ENCODE measurements at places on chromosomes 4 and X. TPM values are rescaled to one million over a fixed set of nuclear protein-coding genes. Genes with fewer than 3 reads are reported as not detected.

DNA sequence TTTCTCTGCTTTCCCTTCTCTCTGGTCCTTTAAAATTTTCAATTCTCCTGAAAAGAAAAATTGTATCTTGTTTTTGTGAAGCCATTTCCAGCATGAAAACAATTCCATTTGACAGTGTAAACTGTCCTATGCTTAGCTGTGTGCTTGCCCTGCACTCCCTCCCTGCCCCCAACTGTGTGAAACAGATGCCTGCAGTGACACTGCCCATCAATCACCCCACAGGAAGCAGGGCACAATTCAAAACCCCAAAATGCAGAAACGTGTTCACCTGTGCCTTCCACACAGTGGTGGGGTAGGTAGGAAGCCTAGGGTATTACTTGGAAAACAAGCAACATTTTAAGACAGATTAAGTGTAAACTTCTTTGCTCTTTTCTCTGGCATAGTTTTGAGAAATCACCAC, 6.2 kb upstream of the FHDC1 start:
- no peak for DNase-seq

- no peak for DNase-seq
Measured at GRCh38 chrX:64580035-64580434, 184.8 kb upstream of the MTMR8 start.

GRCh38 chrX:8090906-8091305, 80.2 kb downstream of the VCX2 start:
- no peak for DNase-seq

- no peak for DNase-seq
Measured at GRCh38 chr4:7761720-7762119, 177.9 kb downstream of the AFAP1 start.

GRCh38 chrX:8565729-8566128, 101.1 kb downstream of the VCX3B start:
- DNase-seq: no peak

GRCh38 chr4:121064482-121064881, 7.9 kb downstream of the NDNF start:
- no peak for DNase-seq

DNA sequence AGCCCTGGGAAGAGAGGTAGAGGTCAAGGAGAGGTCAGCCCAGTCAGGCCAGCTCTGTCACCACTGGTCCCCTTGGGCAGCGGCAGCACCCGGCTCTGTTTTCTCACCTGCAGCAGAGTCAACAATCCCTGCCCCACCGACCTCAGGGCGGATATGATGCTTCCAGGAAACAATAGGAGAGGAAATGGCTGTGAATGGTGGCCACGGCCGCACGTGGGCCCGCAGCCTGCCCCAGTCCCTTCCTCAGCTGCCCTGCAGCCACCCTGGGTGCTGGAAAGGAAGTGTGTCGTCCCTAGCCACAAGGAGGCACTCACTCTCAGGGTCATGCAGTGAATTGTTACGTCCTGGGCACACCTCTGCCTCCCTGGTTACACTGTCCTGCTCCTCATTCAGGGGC, 92.5 kb upstream of the ENPP6 start:
- DNase-seq: no peak

DNA sequence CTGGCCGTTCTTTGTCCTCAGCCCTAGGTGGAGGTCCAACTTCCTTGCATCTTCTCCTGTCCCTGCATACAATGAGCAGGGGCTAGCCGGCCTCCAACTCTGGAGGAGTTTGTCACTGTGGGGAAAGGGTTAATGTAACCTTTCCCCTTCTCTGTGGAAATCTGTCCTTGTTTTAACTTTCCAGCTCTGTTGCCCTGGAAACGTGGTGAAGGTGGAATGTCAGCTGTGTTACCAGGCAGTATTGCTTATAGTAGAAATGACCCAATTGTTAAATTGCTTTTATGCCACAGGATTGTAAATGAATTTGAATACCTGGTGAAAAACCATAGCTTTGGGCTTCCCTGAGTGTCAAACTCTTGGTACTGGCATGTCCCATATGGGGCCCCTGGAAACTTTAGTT, 131.6 kb upstream of the SCML1 start:
- DNase-seq: no peak

GRCh38 chrX:139875841-139876240, 57.0 kb downstream of the ATP11C start:
- no peak for DNase-seq

GRCh38 chr4:33494150-33494549, 2750.2 kb downstream of the ARAP2 start:
- DNase-seq: no peak

- no peak for DNase-seq
Measured at GRCh38 chrX:39304746-39305145, 503.5 kb downstream of the MID1IP1 start.

- DNase-seq: peak; percentile 56
Measured at GRCh38 chrX:16484338-16484737, 165.6 kb upstream of the S100G start.

GRCh38 chr4:40143926-40144508, 52.8 kb upstream of the RHOH start:
- no peak for DNase-seq

The CCKAR gene
- polyA plus RNA-seq: 0.17 TPM

The MAGEA2 gene
- not detected for polyA plus RNA-seq

The TMEM164 gene
- polyA plus RNA-seq: 5.5 TPM

The OTUD6A gene
- polyA plus RNA-seq: not detected

The CT47B1 gene
- not detected for polyA plus RNA-seq

The SPANXN4 gene
- polyA plus RNA-seq: not detected

The HTR2C gene
- not detected for polyA plus RNA-seq
